GM18507 (cell line): ENCODE measurements at places on chromosomes 7 and 10.

DNA sequence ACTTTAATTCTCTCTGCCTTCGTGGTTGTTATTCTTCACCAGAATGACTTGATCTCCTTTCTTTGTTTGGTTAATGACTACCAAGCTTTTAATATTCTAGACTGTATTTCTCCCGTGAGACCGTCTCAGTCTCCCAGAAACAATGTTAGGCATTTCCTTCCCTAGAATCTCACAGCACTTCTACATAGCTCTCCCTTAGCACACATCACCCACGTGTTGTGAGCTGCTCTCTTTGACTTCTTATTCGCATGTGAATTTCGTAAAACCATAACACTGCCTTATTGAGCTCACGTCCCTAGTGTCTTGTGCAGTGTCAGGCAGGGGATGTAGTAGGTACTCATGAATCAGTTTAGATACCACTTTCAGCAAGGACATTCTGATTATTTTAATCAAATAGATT lies 57.5 kb upstream of the MGAM2 start:
- no peak for DNase-seq

- no peak for DNase-seq
Measured at GRCh38 chr7:25359471-25360059, 131.3 kb upstream of the NPVF start.

DNA sequence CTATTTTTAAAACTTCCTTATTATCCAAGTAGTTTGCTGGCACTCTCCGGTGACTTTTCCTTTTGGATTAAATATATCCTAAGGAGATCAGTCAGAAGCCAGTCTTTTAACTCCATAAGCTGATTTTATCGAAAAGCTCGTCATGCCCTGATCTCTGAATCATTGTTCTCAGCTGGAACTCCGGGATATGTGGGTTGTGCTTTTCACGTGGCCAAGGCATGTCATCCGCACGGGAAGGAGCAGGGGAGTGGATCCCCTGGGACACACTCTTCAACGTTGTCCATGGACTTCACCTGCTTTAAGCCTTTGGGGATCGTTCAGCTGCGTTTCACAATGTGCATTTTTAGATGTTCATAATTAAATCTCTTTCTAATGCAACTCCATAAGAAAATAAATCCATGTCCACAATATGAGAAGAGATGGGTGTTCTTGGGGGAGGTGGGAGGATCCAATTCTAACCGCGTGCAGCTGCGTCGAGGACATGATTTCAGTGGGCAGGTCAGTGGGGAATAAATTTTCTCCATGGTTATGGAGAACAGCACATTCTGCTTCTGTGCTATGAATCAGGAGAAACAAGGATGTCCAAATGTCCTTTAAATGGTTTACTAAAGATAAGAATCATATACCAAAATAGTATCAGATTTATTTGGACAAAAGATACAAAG lies 229.5 kb upstream of the ADARB2 start:
- DNase-seq, result no peak

DNA sequence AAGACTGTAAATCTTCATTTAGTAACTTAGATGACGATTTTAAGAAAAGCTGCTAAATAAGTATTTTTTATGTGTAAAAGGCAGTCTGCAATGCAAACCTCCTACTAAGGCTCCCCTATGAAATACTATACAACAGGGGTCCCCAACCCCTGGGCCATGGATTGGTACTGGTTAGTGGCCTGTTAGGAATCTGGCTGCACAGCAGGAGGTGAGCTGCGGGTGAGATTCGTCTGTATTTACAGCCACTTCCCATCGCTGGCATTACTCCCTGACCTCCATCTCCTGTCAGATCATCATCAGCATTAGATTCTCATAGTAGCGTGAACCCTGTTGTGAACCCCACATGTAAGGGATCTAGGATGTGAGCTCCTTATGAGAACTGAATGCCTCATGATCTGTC lies 580.4 kb downstream of the MAGI2 start:
- DNase-seq, result no peak

DNA sequence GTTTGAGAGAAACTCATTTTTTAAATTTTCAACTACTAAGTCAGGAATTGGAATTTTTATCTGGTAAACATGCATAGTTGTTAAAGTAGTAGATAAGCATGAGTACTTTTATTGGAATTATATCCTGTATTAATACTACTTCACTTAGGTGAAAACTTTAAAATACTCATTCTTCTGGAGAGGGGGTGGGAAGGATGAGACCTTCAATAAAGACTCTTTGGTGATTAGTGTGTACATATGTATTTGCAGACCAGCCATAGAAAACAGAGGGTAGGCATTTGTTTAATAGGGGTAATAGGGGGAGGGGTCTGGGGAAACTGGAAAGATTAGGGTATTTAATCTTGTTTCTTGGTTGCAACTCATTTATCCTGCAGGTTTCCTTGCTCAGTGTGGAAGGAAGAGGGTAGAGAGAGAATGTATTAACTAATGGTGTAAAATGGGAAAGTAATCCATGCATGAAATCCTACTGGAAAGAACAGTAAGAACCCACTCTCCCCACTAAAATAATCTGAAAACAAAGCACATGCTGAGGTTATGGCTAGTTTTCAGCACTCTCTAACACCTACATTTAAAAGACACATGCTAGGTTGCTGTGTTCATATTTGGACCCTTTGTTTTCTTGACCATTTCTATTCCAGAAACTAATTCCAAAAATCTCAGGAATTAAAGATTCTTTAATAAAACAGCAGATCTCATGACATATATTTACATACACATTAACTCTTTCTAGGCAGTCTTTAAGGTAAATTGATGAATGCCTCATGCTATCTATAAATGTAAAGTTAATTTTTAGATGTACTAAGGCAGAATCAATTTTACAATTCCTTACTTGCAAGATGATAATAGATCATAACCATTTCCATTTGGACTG lies 6.2 kb upstream of the IGF2BP3 start:
- no peak for DNase-seq

DNA sequence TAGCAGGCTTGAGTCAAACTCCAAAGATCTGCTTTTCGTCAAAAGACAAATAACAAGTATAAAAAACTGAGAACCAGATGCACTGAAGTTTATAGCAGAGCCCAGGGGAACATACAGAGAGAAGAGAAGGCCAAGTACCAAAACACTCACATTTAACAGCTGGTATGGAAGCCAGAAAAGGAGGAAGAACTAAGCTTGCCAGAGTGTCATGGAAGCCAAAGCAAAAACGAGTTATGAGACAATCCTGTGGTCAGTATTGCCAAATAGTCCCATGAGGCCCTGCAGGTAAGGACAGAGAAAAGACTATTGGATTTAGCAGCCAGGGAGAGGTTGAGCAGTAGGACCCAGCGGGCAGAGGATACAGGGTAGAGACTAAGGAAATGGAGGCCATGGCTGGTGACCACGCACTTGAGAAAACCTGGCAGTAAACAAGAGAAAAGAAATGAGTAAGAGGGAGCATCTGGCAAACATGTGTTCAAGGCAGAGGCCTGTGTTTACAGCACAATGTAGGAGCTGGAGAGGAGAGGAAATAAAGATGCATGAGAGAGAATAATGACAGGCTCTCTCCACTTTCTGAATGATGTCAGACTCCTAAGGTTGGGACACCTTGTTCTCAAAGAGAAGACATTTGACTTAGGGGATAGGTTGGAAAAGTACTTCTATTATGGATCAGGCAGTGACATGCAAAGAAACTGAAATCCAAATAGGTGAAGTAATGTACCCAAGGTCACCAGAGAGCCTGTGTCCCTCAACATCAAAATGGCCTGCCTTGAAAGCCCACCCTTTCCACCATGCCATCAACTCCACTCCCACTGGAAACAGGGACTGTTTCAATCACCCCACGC lies 9.1 kb downstream of the CREB3L2 start:
- DNase-seq, result no peak

DNA sequence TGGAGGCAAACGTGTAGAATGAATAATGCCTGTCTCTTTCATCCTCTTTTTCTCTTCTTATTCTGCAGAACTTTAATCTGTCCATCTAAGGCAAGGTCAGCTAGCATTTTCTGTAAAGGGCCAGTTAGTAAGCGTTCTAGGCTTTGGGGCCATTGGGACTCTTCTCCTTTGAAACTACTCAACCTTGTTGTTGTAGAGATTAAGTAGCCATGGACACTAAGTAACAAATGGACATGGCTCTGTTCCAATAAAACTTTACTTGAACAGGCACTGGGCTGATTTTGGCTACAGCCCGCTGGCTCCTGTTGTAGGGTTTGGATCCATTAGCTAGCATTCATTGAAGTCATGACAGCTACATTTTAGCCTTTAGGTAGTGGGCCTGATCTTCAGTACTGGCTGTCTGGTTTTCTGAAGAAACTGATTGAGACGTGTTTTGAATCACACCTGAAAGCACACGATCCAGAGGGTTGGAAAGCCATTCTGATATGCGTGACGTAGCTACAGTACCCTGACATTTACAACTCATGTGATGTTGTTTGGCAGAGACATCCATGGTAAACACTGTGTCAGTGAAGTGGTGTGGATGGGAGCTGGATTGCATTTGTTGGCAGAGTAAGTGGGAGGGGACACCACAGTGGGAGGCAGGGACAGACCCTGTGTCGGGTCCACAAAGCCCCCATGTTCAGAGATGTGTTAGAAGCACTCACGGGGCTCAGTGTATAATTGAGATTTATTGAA lies 92.5 kb downstream of the MTPN start:
- DNase-seq, result no peak

DNA sequence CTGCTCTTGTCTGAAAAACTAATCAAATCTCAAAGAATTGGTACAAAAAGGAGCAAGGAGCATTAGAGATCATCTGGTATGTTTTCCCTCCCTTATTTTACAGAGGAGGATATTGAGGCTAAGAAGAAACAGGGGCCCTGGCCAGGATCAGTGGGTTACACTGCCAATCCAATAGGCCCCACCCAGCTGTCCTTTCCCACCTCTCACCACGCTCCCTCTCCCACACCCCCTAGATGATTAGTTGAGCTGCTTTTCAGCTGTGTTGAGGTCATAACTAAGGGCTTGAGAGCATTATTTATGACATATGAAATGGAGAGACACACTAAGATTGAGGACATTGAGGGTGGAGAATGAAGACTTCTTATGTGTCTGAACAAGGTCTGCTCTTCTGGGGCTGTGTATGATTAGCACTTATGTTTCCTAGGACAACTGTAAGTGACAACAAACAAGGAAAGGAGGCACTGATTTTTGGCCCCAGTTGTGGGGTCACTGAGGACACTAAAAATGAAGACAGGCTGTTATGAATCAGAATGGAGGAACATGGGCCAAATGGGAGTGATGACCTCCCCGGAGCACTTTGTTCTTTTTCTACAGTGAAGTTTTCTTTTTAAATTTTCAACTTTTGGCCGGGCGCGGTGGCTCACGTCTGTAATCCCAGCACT lies 26.5 kb downstream of the VWA2 start:
- no peak for DNase-seq

DNA sequence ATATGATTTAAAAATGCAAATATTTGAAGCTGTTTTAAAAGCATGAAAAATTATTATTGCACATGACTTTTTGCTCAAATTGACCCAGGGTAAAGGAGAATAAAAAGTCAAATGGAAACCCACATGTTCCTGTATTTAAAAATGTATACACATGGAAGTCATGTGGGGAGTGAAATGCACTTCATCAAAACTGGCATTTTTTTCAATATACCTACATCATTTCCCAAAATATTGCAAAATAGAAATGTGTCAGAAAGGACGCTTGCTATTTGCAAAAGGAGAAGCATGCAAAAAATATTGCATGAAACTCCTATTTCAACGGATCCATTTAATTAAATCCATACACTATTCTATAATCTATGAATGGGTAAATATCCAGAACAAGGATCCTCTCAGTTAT lies 117.0 kb downstream of the POU6F2 start:
- no peak for DNase-seq

- DNase-seq, result no peak
Measured at GRCh38 chr7:104414216-104414615, 85.8 kb downstream of the LHFPL3 start.

DNA sequence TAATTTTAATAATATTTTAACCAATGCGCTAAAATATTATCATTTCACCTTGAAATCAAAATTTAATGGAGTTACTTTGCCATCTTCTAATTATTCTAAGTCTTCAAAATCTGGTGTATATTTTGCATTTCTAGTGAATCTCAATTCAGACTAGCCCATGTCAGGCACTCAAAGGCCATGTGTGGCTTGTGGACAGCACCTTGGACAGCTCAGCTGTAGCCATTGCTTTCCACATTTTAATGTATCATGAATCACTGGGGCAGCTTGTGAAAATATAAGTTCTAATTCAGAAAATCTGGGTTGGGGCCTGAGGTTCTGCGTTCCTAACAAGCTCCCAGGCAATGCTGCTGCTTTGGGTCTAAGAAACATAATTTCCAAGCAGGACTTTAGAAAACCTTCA lies 57.2 kb downstream of the MGAM2 start:
- no peak for DNase-seq

- no peak for DNase-seq
Measured at GRCh38 chr10:75432763-75433162, 1.3 kb downstream of the LRMDA start.

- no peak for DNase-seq
Measured at GRCh38 chr10:116000151-116000842, 272.7 kb downstream of the GFRA1 start.

- DNase-seq, result no peak
Measured at GRCh38 chr10:98569853-98570252, 123.1 kb upstream of the HPS1 start.

- peak; percentile 62 for DNase-seq
Measured at GRCh38 chr7:100208911-100209408, 10.8 kb upstream of the PVRIG start.

- no peak for DNase-seq
Measured at GRCh38 chr7:141884539-141885225, 31.5 kb upstream of the OR9A4 start.

GRCh38 chr7:134632937-134633540 lies 13.6 kb upstream of the BPGM start:
- no peak for DNase-seq

- no peak for DNase-seq
Measured at GRCh38 chr7:35504365-35504764, 190.6 kb downstream of the HERPUD2 start.

DNA sequence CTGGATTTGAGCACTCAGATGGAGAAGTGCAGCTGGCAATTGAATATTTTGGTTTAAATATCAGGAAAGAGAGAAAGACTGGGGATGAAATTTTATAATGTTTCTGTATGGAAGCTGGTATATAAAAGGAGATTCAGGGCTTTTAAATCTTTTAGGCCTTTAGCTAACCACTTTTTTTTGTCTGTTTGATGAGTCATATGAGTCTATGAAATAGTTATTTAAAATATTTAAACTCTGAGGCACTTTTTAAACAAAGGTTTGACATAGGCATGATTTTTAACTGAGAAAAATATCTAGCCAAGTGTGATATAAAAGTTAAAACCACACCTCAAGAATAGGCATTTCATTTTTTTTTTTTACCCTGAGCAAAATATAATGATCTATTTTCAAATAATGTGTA lies 944.3 kb downstream of the GATA3 start:
- no peak for DNase-seq

- DNase-seq, result no peak
Measured at GRCh38 chr10:71975087-71975870, 11.1 kb downstream of the CHST3 start.
